ENCODE measurements at places on chromosomes 7 and 10.

- no peak for DNase-seq
Observed at GRCh38 chr10:103473261-103473671, 5.8 kb downstream of the CALHM3 start.

DNA sequence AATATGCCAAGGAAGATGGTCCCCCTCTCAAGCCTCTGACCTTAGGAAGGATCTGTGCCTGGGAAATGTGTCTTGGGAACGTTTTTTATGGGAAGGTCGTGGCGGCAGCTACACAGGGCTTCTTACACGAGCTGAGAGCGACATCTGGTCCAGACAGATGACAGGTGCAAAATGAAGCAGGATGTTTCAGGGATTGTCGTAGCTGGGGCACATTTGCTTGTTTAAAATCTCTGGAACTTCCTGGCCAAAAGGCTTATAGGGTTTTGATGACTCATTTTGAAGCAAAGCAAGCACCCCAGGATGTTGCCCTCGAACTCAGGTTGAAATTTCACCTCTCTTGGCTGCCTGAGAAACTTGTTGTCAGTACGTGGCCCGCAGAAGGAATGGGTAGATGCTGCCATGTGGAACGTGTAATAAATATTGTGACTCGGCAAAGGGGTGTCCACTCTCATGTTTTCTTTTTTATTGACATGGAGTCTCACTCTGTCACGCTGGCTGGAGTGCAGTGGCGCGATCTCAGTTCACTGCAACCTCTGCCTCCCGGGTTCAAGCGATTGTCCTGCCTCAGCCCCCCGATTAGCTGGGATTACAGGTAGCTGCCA is 117.5 kb downstream of the CAMK1D start:
- DNase-seq = no peak

- no peak for DNase-seq
Observed at GRCh38 chr10:4648999-4649398, 177.0 kb upstream of the AKR1E2 start.

GRCh38 chr7:55593172-55593514 is 20.8 kb upstream of the VOPP1 start:
- DNase-seq = no peak

DNA sequence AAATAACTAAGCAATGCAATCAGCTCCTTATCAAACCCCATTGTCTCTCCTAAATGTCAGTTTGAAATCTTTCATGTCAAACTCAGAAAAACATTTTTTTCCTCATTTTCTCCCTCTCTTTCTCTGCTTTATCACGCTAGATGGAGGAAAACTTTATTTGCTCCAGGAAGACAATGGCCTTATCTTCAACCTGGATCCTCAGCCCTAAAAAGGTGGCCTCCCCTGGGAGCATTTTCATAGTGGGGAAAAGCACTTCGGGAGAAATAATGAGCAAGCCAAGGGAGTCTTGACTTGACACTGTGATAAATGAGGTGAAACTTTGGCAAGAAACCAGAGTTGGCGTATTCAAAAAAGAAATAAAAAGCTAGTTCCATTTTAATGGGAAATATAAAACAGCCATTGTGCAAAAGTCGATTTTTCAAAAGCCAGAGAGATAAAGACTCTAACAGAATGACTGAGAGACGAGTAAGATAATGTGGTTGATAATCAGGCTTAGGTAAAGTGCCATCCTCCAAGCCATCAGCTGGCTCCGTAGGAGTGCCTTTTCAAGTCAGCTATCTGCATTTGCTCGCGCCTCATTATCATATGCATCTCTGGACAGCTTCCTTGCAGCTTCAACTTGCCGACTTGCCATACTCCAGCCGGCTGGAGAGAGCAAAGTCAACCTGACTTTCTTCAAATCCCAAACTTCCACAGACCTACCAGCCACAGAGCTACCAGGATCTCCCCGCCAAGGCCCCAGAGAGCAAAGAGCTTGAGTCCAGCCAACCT is 19.9 kb downstream of the HABP2 start:
- no peak for DNase-seq

DNA sequence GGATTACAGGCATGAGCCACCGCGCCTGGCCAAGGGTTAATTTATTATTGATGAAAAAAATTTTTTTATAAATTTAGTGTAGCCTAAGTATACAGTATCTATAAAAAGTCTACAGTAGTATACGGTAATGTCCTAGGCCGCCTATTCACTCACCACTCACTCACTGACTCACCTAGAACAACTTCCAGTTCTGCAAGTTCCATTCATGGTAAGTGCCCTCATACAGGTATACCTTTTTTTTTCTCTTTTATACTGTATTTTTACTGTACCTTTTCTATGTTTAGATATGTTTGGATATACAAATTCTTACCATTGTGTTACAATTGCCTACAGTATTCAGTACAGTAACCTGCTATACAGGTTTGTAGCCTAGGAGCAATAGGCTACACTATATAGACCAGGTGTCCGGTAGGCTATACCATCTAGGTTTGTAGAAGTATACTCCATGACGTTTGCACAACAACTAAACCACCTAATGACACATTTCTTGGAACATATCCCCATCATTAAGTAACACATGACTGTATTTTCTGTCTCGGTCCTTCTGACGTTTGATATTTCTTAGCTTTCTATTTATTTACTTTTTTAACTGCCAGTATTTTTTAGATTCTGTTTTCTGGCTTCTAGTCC is 23.4 kb downstream of the IRF5 start:
- no peak for DNase-seq

Measured in stimulated activated CD4-positive, alpha-beta T cell treated with anti-CD3 and anti-CD28 coated beads, Interleukin-1b, Interleukin-23, amount 100 ng/mL, for 24 hours (primary cell).